ENCODE measurements at places on chromosomes 7 and 10.
A peak's percentile ranks its signal among the peaks of the same experiment; 100 is the strongest.

DNA sequence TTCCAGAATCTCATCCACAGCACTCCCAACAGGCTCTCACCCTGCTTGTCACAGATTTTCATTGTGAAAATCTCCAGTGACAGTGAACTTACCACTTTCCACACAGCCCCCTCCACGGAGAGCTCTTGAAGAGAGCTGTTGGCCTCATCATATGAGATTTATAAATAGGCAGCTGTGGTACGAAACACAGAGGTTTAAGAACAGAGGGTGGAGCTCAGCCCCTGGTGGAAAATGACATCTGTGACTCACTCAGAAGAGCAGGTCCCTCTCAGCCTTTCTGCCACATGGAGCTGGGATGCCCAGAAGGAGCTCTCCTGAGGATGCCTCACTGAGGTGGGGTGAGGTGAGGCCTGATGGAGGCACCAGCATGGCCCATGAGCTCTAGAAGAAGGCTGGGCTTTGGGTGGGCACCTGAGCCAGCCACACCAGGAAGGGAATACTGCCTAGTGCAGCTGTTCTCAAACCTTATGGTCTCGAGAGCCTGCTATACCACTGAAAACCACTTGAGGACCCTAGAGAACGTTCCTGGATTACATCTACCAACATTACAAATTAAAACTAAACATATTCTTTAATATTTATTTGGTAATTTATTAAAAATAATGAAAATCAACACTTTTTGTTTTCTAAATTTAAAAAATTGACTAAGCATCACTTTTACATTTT, 25.8 kb upstream of the EEPD1 start:
- DNase-seq, result peak; percentile 20

DNA sequence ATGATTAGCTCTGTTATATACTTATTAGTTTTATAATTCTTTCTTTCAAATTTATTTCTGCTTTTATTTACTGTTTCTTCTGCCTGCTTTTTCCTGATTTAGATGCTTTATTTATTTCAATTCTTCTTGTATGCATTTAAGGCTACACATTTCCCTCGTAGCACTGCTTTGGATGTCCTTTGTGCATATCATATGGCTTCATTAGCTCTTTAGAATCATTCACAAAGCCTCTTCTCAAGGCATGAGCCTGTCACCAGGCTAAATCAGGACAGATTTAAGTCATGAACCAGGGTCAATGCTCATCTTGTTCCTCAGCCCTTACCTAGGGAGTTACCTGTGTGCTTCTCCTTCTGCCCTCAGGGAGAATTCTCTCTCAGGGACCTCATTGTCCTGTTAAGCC, 56.3 kb downstream of the BAMBI start:
- no peak for DNase-seq

DNA sequence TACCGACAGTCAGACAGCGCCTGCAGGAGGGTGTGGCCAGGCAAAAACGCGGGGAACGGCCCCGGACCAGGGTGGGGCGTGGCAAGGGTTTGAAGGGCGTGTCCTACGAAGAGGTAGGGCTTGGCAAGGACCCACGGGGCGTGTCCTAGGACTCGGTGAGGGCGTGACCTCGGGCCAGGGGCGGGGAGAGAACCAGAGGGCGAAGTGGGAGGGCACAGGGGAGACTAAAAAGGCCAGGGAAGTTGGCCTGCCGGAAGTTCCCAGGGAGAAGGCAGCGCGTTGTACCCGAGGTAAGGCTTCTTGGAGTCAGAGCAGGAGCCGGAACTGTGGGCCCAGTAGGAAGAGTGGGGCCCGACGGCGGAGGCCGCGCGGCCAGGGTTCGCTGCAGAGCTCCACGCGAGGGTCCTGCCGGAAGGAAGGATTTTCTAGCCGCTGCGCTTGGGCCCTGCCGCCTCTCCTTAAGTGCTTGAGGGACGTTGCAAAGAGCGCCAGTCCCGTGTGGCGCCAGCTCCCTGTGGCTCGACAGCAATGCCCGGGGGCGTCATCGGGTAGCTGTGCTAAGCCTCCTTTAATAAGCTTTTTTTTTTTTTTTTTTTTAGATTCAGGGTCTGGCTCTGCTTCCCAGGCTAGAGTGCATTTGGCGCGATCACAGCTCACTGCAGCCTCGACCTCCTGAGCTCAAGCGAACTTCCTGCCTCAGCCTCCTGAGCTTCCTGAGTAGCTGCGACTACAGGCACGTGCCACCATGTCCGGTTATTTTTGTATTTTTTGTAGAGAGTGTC, at the start of gene PTER:
TSS of gene PTER (plus strand) at position 253 of the 782 bp plus-strand sequence. CDS start 47,375 bp downstream, outside the sequence.
- DNase-seq, result peak; percentile 95

DNA sequence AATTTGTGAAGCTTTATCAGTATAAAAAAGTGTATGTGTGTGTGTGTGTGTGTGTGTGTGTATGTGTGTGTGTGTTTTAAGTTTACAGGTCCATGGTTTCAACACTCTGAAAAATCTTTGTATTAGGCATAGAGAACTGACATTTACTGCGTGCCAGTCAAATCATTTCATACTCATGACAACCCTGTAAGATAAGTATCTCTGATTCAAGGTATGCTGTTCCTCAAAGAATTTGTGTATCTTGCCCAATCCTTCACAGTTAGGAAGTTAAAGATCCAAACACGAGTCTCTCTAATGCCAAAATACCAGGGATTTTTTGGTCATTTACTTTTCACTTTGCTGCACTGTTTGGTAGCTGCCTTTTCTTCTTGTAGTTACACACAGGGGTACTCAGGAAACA, 1121.3 kb upstream of the AUTS2 start:
- no peak for DNase-seq

DNA sequence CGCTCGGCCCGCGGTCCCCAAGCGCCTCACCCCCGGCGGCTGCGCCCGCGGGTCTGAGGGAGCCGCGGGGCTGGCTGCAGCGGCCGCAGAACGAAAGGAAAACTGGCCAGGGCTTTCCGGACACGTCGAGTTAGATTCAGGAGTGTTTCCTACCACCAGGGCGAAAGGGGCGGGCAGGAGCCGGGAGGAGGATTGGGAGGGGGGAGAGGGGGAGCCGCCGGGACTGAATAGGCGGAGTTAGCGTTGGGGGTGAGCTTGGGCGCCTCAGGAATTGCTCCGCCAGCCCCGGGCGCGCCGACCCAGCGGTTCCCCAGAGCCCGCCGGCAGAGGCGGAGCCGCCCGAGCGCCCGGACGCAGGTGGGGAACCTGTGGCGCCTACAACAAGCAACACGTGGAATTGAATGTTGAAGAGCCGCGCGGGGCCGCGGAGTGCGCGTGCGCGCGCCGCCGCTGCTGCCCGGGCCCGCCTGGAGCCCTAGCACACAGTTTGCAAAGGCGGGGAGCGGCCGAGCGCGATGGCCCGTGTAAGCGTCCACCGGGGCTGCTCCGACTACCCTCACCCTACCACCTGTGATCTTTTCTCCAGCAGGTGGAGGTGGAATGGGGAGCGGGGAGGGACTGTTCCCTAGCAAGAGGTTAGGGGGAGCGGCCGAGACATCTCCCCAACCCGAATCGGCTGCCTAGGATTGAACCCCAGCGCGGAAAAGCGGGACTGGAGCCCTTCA, at the start of gene CADPS2:
TSS of gene CADPS2 (minus strand) at position 104 of the 725 bp plus-strand sequence. CDS start 123 bp downstream, outside the sequence.
- DNase-seq, result peak; percentile 91

GRCh38 chr10:124543971-124544370, 82.3 kb downstream of the LHPP start:
- DNase-seq, result no peak

DNA sequence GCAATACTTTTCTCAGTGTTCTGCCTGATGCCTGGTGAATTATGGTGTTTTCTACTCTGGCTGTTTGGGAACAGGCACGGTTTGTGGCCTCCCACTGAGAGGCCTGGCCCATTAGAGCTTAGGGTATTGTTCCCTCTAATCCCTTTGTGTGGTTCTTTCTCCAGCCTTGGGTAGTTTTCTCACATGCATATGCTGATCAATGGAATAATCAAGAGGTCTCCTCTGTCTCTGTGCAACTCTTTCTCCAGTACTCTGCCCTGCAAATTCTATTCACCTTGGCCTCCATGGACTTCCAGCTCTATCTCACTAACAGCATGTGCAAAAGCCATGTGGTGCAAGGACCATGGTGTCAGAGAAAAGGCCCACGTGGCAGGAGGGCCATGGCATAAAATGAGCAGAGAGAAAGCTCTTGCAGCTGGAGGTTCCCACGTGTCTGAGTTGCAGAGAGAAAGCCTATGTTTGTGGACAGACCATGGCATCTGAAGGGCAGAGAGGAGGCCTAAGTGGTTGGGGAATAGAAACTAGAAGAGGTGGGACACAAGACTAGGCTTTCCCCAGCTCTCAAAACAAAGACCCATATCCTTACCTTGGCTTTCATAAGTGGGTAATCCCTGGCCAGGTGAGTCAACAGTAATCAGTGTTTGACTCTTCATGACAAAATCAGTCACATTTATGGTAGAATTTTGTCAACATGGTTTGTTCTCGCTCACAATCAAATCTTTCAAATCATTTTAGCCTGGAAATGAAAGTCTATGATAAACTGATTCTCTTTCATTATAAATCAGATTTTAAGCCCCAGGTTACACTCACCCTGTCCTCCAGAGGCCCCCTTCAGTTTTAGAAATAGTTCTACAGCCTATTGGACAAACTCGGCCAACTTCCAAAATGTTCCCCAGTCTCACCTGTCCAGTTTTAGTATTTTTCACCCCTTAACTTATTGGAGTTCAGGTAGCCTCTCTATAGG, 17.3 kb downstream of the OPALIN start:
- no peak for DNase-seq

DNA sequence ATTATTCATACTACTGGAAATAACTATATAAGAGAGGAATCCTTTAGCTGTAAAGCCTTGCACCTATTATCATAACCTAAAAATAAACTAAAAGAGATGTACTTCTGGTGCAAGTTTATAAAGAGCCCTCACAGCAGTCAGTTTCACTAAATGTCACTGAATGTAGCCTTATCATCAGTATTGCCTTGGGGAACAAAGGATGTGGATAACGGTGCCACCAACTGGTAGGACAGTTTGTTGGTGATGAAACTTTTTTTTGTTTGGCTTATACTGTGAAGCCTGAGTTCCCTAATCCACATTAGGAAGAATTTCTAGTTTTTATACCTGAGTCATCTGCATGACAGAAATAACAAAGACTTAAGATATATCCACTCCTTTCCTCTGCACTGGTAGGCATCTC, 117.9 kb upstream of the COL1A2 start:
- DNase-seq, result peak; percentile 40

DNA sequence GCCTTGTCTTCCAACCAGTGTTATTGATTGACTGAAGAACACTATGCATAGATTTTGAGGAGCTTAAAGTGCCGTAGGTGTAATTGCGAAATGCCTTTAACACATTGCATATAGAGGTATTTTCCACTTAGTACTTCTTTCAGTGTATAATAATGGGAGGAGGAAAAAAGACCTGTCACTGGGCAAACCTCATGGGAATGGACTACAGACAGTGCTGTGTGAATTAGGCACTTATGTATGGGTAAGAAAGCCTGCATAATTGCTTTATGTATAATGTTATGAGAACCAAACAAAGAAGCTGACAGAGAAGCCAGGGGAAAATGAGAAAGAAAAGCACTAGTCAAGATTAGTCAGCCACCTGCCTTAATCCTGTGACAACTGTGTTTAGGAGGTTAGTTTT, 12.4 kb upstream of the SCRN1 start:
- no peak for DNase-seq

GRCh38 chr10:97204826-97205679, 19.3 kb upstream of the SLIT1 start:
- no peak for DNase-seq

- DNase-seq, result no peak
These were observed 12.8 kb downstream of the CACNA2D1 start for GRCh38 chr7:82430500-82431465.

DNA sequence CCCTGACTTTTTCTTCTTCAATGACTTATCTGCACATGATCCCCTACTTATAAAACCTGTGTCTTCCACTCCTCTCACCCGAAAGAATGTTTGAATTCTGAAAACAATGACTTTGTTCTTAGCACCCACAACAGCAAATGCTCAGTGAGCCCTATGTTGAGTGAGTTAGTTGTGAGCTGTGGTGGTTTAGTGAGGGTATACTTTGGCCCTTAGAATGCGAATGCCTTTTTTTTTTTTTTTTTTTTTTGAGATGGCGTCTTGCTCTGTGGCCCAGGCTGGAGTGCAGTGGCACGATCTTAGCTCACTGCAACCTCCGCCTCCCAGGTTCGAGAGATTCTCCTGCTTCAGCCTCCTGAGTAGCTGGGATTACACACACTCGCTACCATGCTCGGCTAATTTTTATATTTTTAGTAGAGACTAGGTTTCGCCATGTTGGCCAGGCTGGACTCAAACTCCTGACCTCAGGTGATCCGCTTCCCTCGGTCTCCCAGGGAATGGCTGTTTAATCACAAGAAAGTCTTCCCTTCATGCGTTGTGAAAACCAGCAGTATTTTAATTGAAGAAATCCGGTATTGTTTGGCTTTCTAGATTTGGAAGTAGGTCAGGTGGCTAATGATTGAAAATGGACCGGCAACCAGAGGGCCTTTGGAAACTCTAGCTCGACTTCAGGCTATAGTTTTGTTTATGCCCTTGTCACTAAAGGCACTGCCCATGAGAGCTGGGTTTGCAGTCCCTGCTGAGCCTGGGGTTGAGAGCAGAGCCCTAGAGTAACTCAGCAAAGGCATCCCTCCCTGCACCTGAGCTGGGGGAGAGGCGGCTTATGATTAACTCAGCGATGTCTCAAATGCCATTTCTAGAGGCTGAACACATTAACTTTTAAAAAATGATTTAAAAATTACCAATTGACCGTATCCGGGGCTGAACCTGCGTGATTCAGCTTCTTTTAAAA, 41.3 kb downstream of the CUX1 start:
- DNase-seq, result no peak

DNA sequence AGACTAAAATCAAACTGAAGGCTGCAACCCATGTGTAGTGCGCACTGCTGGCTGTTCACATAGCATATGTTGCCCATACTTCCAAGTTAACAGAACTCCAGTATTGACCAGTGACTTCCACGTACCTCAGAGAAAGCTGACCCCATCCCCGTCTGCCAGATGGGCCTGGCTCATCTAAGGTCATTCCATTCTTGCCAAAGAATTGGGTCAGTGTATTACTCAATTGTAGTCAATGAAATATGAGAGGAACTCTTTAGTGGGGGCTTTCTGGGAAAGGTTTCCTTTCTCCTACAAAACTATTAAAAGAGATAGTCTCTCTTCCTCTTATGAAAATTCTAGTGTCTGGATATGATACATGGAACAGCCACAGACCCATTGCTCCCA, 238.6 kb downstream of the COBL start:
- no peak for DNase-seq
